ENCODE measurements at places on chromosomes 13 and 19. TPM values are rescaled to one million over a fixed set of nuclear protein-coding genes. Genes with fewer than 3 reads are reported as not detected.

DNA sequence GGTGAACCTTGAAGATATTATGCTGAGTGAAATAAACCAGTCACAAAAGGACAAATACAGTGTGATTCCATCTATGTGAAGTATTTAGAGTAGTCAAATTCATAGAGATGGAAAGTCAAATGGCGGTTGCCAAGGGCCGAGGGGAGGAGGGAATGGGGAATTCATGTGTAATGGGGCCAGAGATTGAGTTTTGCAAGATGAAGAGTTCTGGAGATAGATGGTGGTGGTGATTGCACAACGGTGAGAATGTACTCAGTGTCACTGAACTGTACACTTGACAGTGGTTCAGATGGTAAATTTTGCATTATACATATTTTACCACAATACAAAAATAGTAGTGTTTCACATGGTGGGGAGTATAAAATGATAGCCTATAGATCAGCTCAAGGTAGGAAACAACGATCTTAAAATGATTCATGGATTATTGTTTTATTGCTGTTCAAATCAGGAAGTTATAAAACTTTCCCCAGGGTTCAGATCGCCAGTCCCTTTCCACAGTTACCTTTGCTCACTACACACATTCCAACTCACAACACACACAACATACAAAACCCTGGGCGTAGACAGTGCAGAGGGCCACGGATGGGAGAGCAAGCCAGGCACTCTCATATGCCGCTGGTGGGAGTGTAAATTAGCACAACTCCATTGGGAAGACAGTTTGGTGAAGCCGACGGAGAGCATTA, 219.9 kb downstream of the ZIC5 start:
- no peak for DNase-seq

Gene MEDAG
- total RNA-seq, result 0.33 TPM

GRCh38 chr19:861756-862580, 2.5 kb downstream of the CFD start:
- peak; percentile 36 for DNase-seq

DNA sequence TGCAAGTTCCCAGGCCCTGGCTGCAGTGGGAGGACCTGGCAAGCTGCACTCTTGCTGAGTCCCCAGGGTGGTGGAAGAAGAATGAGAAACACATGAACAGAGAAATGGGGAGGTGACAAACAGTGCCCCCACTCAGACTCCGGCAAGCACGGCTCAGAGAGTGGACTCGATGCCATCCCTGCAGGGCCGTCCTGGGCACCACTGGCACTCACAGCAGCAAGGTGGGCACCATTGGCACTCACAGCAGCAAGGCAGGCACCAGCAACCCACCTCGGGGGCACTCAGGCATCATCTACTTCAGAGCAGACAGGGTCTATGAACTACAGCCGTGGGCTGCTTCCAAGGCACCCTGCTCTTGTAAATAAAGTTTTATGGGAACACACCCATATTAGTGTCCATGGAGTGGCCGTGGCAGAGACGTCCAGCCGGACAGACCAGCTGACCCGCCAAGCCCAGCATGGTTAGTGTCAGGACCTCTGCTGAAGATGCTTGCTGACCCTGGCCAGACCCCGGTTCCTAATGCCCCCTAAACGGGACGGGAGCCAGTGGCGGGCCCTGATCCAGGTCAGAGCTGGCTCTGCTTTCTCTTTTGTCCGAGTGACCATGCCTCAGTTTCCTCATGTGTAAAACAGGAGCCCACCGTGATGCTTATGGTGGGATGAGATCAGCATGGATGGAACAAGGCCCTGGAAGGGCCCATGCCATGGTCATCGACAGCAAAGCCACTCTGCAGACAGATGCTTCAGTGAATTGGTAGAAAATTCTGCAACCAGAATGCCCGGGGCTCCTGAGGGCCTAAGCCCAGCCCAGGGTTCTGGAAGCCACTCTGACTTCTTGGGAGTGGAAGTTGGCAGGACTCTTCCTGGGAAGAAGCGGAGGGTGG, 2.1 kb upstream of the F10 start:
- DNase-seq, result no peak
